ENCODE measurements at places on chromosomes 3 and 15. TPM values are rescaled to one million over a fixed set of nuclear protein-coding genes. Genes with fewer than 3 reads are reported as not detected.

Gene ASB14
- total RNA-seq: not detected

GRCh38 chr3:139332092-139332491 is 11.7 kb upstream of the MRPS22 start:
- DNase-seq: no peak

GRCh38 chr3:124019291-124019690 is 27.4 kb upstream of the ROPN1 start:
- no peak for DNase-seq

Gene ADGRG7
- 2.1 TPM for total RNA-seq

DNA sequence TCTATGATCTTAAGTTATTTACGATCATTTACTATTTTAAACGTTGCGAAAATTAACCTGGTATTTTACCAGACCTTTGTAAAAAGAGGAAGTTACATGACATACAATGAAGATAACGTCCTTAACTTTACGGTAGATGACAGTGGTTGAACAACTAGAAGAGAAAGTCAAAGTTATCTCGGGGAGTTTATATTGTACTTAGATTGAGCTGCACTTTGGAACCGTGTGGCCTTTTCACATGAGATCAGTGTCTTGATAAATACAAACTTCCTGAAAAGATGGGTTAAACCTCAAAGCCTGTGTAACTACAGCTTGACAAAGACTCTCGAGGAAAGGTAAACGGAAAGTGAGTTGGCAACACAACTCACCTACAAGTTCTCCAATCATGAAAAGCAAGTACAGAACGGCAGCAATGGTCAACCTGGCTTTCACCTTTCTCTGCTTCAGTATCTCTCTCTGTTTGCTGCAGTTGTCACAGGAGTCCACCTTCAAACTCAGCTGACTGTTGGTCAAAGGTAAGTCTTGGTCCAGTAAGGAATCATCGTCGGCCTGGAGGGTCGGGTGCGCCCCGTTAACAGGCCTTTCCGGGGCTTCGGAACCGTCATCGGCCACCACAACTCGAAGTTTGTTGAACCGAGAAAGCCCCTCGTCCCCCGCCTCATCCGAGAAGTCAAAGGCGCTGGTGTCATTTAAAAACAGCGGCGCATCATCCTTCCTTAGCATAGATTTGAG is 793 bp downstream of the SLC30A4 start:
- no peak for DNase-seq

Gene DBR1
- 15.3 TPM for total RNA-seq

GRCh38 chr3:11053926-11054503 is 61.5 kb downstream of the SLC6A1 start:
- no peak for DNase-seq

- DNase-seq: no peak
Observed at GRCh38 chr3:18046131-18046915, 303.9 kb upstream of the TBC1D5 start.

Gene IP6K1
- 29.2 TPM for total RNA-seq

DNA sequence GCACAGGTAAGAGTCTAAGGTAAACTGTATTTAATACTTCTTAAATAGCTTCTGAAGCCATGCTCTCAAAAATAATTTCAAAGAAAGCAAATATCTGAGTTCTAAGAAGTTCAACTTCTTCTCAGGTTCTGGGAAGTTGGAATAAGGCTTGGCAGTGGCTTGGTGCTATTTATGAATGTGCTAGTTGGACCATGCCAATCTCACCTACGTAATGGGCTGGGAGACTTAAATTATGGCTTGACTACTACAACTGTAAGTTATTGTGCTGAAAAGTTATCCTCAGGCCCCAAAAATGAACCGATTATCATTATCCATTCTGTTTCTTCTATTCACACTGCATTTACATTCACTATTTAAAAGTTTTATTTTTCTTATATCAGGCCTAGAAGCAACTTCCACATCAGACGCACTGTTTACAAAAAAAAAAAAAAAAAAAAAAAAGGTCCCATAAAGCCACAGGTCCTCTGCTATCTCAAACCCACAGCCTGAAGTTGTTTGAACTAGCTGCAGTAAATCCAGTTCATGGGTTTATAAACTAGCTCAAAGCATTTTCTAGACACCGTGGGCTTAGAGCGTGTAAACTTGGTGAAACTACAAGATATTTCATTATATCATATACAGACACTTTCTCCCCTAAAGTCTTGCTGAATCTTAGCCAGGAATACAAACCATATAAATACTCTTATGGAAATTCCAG is 3.4 kb downstream of the LRIG1 start:
- no peak for DNase-seq

DNA sequence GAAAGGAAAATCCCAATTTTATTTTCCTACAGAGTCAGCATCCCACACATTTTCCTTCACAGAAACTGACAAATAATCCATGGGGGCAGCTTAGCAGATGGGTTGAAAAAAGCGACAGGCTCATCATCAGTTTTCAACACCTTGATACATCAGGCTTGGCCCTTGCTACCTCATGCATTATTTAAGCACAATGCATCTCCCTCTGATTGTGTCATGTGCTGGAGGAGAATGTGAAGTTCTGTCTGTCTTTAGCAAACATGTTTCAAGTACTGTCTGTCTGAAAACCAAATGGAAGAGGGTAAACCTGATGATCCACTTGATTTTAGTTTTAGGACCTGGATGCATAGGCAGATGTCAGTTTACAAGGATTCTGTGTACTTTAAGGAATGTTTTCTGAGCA is 128.6 kb upstream of the ADAMTS9 start:
- DNase-seq: no peak

- no peak for DNase-seq
Observed at GRCh38 chr3:104066658-104067057, 1300.1 kb upstream of the ALCAM start.

DNA sequence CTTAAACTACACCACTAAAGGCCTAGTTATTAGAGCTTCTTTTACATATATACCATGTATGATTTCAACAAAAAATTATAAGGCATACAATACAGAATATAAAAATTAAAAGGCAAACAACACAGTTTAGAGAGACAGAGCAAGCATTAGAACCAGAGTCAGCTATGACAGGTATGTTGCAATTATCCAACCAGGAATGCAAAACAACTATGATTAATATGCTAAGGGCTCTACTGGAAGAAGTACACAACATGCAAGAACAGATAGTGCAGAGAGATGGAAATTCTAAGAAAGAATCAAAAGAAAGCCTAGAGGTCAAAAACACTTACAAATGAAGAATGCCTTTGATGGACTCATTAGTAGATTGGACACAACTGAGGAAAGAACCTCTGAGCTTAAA is 39.6 kb downstream of the CCDC54 start:
- no peak for DNase-seq

Gene PRKAR2A
- 40.0 TPM for total RNA-seq

All from endodermal cell (in vitro differentiated cells).